ENCODE measurements at places on chromosomes 16 and 17.

DNA sequence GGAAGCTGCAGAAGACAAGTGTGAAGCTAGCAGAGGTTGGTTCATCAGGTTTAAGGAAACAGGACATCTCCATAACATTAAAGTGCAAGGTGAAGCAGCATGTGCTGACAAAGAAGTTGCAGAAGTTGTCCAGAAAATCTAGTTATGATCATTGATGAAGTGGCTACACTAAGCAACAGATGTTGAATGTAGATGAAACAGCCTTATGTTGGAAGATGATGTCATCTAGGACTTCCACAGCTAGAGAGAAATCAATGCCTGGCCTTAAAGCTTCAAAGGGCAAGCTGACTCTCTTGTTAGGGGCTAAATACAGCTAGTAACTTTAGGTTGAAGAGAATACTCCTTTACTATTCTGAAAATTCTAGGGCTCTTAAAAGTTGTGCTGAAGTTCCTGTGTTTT lies 340.2 kb upstream of the SOX9 start:
- DNase-seq: no peak

- no peak for DNase-seq
These were observed 157.3 kb upstream of the IRX3 start for GRCh38 chr16:54443839-54444238.

DNA sequence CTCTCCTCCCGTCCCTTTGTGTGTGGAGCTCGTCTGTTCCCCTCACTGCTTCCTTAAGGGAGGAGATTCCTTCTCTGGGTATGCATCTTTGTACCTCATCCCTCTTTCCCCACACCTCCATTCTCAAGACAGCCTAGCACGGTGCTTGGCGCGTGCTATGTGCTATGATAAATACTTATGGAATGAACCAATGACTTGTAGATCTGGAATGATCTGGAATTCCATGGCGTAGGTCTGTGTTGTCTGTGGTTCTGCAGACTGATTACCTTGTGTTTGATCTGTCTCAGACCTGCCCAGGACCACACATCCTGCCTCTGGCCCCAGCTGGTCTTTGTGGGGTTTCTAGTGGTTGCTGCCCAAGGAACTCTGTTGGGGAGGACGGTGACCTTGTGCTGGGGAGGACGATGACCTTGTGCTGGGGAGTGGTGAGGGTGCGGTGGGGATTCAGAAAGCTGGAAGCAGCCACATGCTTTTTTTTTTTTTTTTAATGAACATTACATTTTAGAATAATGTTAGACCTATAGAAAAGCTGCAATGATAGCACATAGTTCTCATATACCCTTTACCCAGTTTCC lies 33.5 kb upstream of the ETV4 start:
- DNase-seq: no peak

DNA sequence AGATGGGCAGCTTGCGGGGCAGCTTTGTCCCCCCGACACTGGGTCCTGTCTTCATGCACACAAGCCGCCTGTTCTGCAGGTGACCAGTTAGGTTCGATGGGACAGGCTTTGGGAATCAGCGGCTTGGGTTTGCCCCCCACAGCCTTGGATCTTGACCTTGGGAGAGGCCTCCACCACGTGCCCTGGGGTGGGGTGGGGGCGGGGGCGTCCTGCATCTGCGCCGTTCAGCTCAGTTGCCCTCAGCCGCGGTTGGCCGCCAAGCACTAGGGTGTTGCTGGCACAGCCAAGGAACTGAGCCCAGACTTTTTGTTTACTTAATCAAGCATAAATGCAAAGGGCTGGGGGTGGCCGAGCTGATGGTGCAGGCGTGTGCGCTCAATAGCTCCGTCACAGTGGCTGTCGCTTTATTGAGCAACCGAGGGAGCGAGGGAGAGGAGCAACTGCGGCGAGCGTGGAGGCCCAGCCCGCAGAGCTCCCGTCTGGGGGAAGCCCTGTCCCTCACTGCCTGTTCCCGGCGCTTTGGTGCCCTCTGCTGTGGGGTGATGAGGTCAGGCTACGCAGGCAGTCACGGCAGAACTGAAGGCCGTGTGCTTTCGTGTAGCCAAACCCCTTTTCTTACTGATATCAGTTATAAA lies 33.9 kb downstream of the JPH3 start:
- peak; percentile 78 for DNase-seq

DNA sequence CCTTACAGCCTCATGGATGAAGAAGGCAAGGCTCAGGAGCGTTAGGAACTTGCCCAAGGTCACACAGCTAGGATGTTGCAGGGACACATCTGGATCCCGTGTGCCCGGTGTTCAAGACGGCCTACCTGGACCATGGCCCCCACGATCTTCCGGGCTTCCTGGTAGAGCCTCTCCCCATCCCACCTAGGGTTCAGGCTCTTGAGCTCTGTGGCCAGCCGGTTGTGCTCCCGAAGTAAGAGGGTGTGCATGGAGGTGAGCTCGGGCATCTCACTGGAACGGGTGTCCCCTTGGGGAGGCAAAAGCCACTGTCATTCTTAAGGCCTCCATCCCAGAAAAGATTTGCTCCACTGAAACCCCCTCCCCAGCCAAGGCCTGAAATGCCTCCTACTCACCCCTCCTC lies 5.3 kb downstream of the MPO start:
- DNase-seq: no peak

DNA sequence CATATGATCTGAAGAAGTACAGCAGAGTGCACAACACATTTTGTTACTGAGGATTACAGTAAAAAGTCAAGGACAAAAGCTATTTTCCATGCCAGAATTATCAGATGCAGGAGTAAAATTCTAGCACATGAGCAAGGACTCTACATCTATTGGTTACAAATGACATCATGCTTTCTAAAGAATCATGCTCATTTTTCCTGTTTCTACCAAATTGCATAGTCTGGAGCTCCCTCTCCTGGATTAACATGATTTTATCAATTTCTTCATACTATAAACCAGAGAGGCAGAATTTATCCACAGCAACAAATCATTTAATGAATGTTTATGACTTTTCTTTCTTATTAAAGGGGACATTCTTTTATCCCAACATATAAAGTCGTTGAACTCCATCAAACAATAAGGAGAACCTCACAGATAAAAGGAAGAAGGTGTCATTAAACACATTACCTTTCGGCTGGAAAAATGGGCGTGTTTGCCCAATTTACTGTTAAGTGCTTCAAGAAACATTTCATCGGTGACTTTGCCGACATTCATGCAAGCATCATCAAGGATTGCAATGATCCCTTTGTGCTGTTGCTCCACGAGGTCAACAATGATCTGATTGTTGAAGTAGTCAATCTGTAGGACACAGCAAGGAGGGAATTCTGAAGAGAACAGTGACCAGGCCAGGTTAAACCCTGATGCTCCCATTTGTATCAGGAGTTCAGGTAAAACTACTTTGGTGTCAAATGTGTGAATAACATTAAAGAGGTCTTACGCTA lies 121.7 kb downstream of the MYO1D start:
- DNase-seq: no peak

Measured in CD4-positive, alpha-beta T cell treated with Interferon gamma for 1 hour (primary cell).